ENCODE measurements at places on chromosomes 7 and 10. TPM values are rescaled to one million over a fixed set of nuclear protein-coding genes. Genes with fewer than 3 reads are reported as not detected.
A peak's percentile ranks its signal among the peaks of the same experiment; 100 is the strongest.

The H2BK1 gene
- not detected for total RNA-seq

DNA sequence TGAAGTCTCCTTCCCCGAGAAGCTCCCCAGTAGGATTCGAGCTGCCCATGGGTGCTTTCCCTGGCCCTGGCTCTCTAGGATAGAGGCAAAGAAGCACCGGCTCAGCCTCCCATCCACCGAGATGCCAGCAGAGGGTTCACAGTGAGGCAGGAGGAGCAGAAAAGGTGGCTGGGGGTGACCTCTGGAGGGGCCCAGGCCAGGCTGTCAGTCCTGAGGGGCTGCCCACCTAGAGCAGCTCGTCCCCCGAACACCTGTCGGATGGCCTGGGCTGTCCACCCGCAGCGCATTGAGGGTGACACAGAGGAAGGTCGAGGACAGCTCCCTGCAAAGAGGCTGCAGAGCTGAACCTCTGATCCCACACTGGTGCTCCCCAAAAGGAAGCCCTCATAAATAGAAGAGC is 167.2 kb upstream of the PPP2R2D start:
- DNase-seq = no peak
- H3K36me3 ChIP-seq = no peaks in the 10 kb centered on the region
- H3K27ac ChIP-seq = no peak overlapping the region
- no peak overlapping the region for H3K4me3 ChIP-seq

GRCh38 chr7:106279425-106280197 is 5.2 kb downstream of the NAMPT start:
- no peak for DNase-seq
- H3K4me1 ChIP-seq = peaks cover 76% of the 10 kb centered on the region
- peaks cover 46% of the 10 kb centered on the region for H3K36me3 ChIP-seq
- H3K27ac ChIP-seq = peak overlapping the region; percentile 98
- no peak overlapping the region for H3K4me3 ChIP-seq

GRCh38 chr10:78175444-78176015 is 141.9 kb downstream of the RPS24 start:
- no peak overlapping the region for H3K4me3 ChIP-seq
- no peaks in the 10 kb centered on the region for H3K27me3 ChIP-seq
- H3K4me1 ChIP-seq = no peaks in the 10 kb centered on the region
- DNase-seq = peak; percentile 11

GRCh38 chr7:16967300-16967811 is 85.6 kb upstream of the AGR3 start:
- H3K4me3 ChIP-seq = no peak overlapping the region
- H3K36me3 ChIP-seq = no peaks in the 10 kb centered on the region
- H3K27me3 ChIP-seq = no peaks in the 10 kb centered on the region
- no peak for DNase-seq
- H3K4me1 ChIP-seq = no peaks in the 10 kb centered on the region
- no peak overlapping the region for H3K27ac ChIP-seq

DNA sequence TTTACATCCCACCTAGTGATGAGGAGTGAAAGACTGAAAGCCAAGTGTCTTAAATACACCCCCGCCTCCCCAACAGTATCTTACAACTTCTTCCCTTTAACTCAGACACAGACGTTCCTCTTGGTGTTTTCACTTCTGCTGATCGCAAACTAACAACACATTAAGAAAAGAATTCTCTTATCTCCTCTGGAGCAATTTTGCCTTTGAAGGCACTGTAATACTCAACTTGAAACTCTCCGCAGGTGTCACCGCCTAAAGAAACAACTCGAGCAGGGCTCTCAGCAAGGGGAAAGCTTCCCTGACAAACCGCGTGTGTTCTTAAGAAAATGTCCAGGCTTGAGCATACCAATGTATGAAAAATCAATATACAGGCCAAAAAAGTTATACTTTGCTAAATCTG is 452 bp downstream of the SEMA3C start:
- DNase-seq = no peak
- H3K4me1 ChIP-seq = peaks cover 17% of the 10 kb centered on the region
- H3K36me3 ChIP-seq = no peaks in the 10 kb centered on the region
- peak overlapping the region; percentile 58 for H3K4me3 ChIP-seq
- H3K27ac ChIP-seq = peak overlapping the region; percentile 77
- no peaks in the 10 kb centered on the region for H3K27me3 ChIP-seq

The TUBAL3 gene
- total RNA-seq = not detected

The SERPINE1 gene
- total RNA-seq = 59.4 TPM

GRCh38 chr7:46363688-46364087 is 442.6 kb upstream of the IGFBP3 start:
- no peaks in the 10 kb centered on the region for H3K27me3 ChIP-seq
- no peak for DNase-seq
- H3K36me3 ChIP-seq = no peaks in the 10 kb centered on the region
- no peak overlapping the region for H3K4me3 ChIP-seq

The SLC39A12 gene
- total RNA-seq = 0.15 TPM

The OR2A42 gene
- not detected for total RNA-seq

The AKR1C3 gene
- 47.1 TPM for total RNA-seq

The HPS1 gene
- 95.0 TPM for total RNA-seq

DNA sequence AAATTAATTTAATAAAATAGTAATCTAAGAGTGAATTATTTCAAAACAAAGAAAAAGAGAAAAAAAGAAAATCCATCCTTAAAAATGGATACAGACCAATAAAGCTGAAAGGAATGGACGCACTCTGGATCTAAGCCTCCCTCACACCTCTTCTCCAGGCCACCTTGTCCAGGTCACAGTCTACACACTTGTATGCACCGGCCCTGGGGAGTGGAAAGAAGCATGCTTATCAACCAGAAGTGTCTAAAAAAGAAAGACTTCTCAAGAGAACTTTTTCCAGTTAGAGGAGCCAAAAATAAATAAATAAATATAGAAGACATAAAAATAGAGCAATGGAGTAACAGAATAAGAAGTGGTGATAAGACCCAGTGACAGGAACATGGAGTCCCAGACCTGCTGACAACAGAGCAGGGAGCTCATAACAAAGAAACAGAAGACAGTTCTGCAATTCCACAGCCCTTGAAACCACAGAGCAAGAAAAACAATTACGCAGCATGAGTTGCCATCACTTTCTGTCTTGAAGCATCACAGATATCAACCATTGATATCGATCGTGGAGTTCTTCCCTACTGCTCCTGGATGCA is 311.7 kb upstream of the NFE2L3 start:
- no peaks in the 10 kb centered on the region for H3K36me3 ChIP-seq
- H3K27me3 ChIP-seq = no peaks in the 10 kb centered on the region
- no peak overlapping the region for H3K27ac ChIP-seq
- no peak overlapping the region for H3K4me3 ChIP-seq
- H3K4me1 ChIP-seq = no peaks in the 10 kb centered on the region

- no peak for DNase-seq
- no peaks in the 10 kb centered on the region for H3K36me3 ChIP-seq
- no peak overlapping the region for H3K4me3 ChIP-seq
- no peaks in the 10 kb centered on the region for H3K4me1 ChIP-seq
- H3K27ac ChIP-seq = no peak overlapping the region
- H3K27me3 ChIP-seq = no peaks in the 10 kb centered on the region
Observed at GRCh38 chr10:64535131-64535867, 1014.1 kb downstream of the REEP3 start.

DNA sequence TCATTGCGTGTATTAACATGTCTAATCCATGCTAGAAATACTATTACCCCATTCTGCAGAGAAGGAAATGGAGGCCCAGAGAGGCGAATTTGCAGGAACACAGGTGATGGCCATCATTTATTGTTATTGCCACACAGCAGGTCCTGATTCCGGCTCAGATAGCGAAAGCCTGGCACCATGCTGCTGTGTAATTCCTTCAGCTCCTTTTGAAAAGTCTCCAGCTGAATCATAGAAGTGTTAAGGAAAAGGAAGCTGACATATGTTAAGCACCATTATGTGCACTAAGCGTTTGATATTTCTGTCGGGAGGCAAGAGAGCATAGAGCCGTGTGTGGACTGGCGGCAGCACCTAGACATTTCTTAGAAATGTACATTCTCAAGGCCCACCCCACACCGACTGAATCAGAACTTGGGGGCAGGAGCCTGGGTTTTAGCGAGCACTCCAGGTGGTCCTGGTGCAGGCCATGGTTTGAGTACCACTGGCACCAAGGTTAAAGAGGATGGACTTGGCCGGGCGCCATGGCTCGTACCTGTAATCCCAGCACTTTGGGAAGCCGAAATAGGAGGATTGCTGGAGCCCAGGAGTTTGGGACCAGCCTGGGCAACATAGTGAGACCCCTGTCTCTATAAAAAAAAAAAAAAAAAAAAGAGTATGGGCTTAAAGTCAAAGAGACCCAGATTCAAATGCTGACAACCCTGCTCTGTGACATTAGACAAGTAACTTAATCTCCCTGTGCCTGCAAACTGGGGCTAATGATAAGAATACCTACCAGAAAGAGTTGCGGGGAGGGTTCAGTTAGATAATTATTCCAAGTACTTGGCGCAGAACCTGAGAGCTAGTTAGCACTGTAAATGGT is 52.2 kb downstream of the UNC5B start:
- no peaks in the 10 kb centered on the region for H3K36me3 ChIP-seq
- peaks cover 13% of the 10 kb centered on the region for H3K4me1 ChIP-seq
- H3K27me3 ChIP-seq = no peaks in the 10 kb centered on the region
- no peak overlapping the region for H3K4me3 ChIP-seq
- no peak for DNase-seq

The CALML3 gene
- not detected for total RNA-seq

DNA sequence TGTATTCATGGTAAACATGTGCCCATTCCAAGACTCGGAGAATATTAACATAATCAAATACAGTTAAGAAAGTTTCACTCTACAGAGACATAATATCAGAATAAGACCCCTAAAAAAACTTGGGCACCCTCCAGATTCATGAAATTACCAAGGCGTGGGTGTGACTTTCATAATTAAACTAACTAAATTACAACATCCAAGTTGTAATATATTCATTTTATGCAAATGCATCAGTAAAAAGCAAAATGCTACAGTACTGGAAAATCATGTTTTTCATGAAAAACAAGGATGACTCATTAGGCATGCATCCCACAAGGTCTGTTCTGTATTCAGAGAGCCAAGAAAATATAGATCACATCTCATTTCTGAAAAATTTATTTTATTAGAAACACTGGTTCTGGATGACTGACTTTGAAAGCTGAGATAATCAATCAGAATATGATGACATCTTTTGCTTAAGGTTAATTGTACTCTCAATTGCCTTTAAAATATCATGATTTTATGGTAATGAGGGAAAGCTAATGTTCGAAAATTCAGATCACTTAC is 248.8 kb upstream of the SMIM30 start:
- no peak for DNase-seq
- H3K4me3 ChIP-seq = no peak overlapping the region
- no peaks in the 10 kb centered on the region for H3K27me3 ChIP-seq
- no peak overlapping the region for H3K27ac ChIP-seq
- no peaks in the 10 kb centered on the region for H3K4me1 ChIP-seq
- no peaks in the 10 kb centered on the region for H3K36me3 ChIP-seq

The PSD gene
- 1.4 TPM for total RNA-seq

GRCh38 chr10:80460399-80461207 is 6.5 kb downstream of the TSPAN14 start:
- peak overlapping the region; percentile 95 for H3K4me3 ChIP-seq
- peak; percentile 87 for DNase-seq
- H3K4me1 ChIP-seq = peaks cover 100% of the 10 kb centered on the region

The SKIDA1 gene
- 1.9 TPM for total RNA-seq

DNA sequence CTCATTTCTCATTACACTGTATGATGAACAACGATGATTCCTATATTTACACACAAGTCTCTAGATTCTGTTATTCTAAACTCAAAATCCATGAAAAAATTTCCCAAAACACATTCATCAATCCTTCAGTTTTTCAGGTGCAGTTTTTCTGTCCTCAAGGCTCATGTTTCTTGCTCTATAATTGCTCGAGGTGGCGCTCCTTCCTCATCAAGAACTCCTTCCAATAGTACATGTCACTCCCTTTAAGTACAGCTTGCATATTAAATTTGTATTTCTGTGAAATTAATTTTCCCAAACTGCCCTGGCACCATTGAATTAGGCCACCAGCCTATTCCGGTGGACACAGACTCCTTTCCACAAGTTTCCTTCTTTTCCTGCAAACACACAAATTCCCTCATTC is 188.7 kb upstream of the MINDY3 start:
- no peak overlapping the region for H3K27ac ChIP-seq
- H3K36me3 ChIP-seq = no peaks in the 10 kb centered on the region
- no peak overlapping the region for H3K4me3 ChIP-seq
- no peaks in the 10 kb centered on the region for H3K27me3 ChIP-seq
- DNase-seq = no peak

DNA sequence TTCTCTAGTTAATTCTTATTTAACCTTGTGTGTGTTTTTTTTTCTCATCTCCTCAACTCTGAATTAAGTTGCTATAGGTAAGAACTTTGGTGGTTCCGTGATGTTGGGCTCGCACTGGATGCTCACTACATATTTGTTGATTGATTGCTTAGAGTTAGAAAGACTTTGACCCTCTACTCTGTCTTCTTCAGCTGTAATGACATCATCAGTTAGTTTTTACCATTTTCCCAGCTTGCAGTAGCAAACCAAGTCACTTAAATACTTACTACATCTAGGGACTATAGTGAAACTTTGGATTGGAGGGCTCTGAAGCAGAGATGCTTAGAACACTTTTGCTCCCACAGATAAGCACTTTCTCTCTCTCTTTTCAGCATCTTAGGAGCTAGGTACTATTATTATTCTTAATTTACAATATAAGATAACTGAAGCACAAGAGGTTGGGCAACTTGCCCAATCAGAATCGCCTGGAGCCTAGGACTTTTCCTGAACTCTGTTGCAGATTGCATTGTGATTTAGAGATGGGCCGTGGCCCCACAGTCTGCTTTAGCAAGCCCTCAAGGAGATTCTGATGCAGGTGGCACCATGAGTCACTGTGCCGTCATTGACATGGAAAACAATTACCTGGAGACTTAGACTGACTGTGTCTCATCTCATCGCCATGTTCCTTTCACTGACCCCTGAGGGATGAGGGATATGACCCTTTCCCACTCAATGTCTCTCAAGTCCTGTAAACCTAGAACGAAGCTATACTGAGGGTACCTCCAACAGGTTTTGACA is 471.9 kb upstream of the PODXL start:
- no peak for DNase-seq
- H3K36me3 ChIP-seq = no peaks in the 10 kb centered on the region
- no peak overlapping the region for H3K27ac ChIP-seq
- no peaks in the 10 kb centered on the region for H3K4me1 ChIP-seq

The EVX1 gene
- total RNA-seq = not detected

DNA sequence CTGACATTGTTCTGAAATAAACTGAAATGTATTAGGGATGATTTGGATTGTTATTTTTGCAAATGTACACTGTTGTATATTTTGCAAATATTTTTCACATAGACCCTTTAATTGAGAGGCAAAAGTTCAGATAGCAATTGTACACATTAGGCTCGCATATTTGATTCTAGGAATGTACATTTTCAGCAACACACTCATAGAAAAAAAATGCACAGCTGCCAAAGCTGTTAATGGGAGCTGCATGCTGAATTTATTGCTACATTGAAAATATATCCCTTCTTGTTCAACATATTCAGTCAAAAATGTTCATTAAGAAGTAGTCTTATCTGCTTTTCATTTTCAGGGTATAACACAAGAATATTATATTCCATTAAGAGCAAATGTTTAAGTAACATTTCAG is 512.9 kb downstream of the ATRNL1 start:
- no peak overlapping the region for H3K4me3 ChIP-seq
- no peak overlapping the region for H3K27ac ChIP-seq
- no peaks in the 10 kb centered on the region for H3K4me1 ChIP-seq
- no peaks in the 10 kb centered on the region for H3K36me3 ChIP-seq
- DNase-seq = no peak

The MSMB gene
- total RNA-seq = not detected

- no peaks in the 10 kb centered on the region for H3K4me1 ChIP-seq
- no peak for DNase-seq
- no peak overlapping the region for H3K4me3 ChIP-seq
- no peak overlapping the region for H3K27ac ChIP-seq
- H3K27me3 ChIP-seq = no peaks in the 10 kb centered on the region
Observed at GRCh38 chr7:70321016-70321590, 722.8 kb downstream of the AUTS2 start.
